ENCODE measurements at places on chromosomes 1 and 21. TPM values are rescaled to one million over a fixed set of nuclear protein-coding genes. Genes with fewer than 3 reads are reported as not detected.
A peak's percentile ranks its signal among the peaks of the same experiment; 100 is the strongest.

The CTSE gene
- polyA plus RNA-seq: not detected

GRCh38 chr1:7962014-7962335, 464 bp downstream of the PARK7 start:
- no peak for DNase-seq
- H3K36me3 ChIP-seq: peaks cover 23% of the 10 kb centered on the region
- H3K4me1 ChIP-seq: no peaks in the 10 kb centered on the region
- peak overlapping the region; percentile 82 for H3K27ac ChIP-seq
- peak overlapping the region; percentile 79 for H3K4me3 ChIP-seq
- no peaks in the 10 kb centered on the region for H3K27me3 ChIP-seq

DNA sequence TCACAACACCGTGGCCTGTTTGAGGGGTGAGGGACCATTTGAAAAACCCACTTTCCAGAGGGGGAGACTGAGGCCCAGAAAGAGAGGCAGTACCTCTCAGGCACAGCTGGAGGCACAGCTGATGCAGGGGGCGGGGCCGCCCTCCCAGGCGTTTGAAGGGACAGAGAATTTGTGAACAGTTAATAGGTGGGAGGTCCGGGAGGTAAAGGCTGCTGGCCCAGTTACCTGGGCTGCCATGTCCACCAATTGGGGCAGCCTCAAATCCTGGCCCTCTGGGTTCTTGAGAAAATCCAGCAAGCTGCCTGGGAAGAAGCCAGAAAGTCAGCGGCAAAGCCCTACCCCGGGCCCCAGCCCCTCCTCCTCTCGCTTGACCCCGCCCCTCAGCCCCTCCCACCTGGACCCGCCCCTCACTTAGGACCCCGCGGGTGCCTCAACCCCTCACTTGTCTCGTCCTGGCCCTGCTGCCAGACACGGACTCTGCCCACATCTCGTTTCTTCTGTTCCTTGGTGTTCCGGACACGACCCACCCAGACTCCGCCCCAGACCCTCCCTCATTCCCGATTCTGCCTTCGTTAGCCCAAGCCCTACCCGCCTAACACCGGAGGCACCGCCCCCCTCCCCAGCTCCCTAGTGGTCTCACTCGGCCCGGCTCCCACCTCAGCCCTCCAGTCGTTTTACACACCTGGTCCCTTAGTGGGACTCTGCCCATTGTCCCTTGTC, 10.8 kb upstream of the AHDC1 start:
- no peak for DNase-seq
- no peak overlapping the region for H3K4me3 ChIP-seq
- H3K4me1 ChIP-seq: no peaks in the 10 kb centered on the region
- peaks cover 42% of the 10 kb centered on the region for H3K27me3 ChIP-seq

- H3K4me3 ChIP-seq: no peak overlapping the region
- DNase-seq: no peak
- no peaks in the 10 kb centered on the region for H3K27me3 ChIP-seq
- H3K36me3 ChIP-seq: no peaks in the 10 kb centered on the region
Measured at GRCh38 chr1:158329300-158329699, 2.0 kb downstream of the CD1B start.

DNA sequence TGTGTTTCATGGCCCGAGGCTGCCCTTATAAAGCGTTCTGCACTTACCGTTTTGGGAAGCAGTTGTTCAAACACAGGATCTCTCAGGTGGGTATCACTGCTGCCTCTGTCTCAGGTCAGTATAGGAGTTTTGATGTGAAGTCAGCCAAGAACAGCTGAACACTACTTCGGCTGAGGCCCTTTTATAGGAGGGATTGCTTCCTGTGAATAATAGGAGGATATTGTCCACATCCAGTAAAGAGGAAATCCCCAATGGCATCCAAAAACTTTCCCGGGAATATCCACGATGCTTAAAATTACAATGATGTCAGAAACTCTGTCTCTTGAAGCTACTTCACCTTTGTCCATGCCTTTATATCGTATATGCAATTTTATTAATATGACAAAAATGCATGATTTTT, at the start of gene SELE:
Gene SELE (minus strand): TSS at position 156 of the 400 bp plus-strand sequence. CDS start 467 bp downstream, outside the sequence.
- no peaks in the 10 kb centered on the region for H3K36me3 ChIP-seq
- peaks cover 2% of the 10 kb centered on the region for H3K27me3 ChIP-seq
- H3K27ac ChIP-seq: no peak within 1 kb of the TSS
- no peak within 1 kb of the TSS for H3K4me3 ChIP-seq
- H3K4me1 ChIP-seq: no peaks in the 10 kb centered on the region

- H3K27ac ChIP-seq: no peak overlapping the region
- H3K27me3 ChIP-seq: peaks cover 3% of the 10 kb centered on the region
- no peak for DNase-seq
Measured at GRCh38 chr1:204751480-204751879, 65.9 kb upstream of the LRRN2 start.

DNA sequence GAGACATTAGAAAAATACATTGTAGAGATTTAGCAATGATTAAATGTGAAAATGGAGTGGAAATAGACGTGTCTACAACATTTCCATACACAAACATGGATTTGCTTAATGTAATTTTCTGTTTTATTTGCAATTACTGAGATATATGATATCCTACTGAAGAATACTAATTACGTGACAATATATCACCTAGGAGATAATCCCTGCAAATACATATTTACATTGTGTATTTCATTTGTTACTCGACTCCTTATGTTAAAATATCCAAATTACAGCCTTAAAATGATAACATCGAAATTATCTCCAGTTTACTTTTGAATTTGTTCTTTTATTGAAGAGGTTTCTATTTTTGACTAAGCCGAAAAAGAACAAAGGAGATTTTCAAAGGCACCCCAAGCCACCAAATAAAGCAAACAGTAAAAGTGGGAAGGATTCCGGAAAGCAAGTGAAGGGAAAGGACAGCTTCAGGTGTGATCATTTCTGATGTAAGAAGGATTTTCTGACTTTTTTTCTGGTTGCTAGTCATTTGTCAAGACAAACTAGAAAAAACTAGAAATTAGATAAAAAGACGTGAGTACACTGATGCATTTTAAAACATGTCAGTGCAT, 7.9 kb downstream of the LHX4 start:
- no peaks in the 10 kb centered on the region for H3K4me1 ChIP-seq
- H3K27ac ChIP-seq: no peak overlapping the region
- no peak for DNase-seq
- no peak overlapping the region for H3K4me3 ChIP-seq

DNA sequence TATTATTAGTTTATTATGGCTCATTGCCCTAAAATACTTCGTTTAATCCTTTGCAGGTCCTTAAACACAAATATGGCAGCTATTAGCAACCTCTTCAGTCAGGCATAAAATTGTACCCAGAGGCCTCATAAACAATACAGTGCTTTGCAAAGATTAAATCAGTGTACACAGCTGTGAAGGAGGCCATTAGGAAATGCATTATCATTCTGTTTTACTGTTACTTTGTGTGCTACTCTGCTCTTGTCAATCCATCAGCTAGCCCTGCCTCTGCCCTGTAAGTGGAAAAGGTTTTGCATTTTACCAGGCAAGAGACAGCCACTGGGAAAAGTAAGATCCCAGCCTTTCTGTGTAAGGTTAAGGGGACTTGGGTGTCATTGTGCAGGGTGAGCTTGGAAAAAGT, 415.7 kb upstream of the DAB1 start:
- H3K36me3 ChIP-seq: no peaks in the 10 kb centered on the region
- H3K27ac ChIP-seq: no peak overlapping the region
- DNase-seq: no peak
- no peaks in the 10 kb centered on the region for H3K27me3 ChIP-seq
- no peaks in the 10 kb centered on the region for H3K4me1 ChIP-seq
- no peak overlapping the region for H3K4me3 ChIP-seq

DNA sequence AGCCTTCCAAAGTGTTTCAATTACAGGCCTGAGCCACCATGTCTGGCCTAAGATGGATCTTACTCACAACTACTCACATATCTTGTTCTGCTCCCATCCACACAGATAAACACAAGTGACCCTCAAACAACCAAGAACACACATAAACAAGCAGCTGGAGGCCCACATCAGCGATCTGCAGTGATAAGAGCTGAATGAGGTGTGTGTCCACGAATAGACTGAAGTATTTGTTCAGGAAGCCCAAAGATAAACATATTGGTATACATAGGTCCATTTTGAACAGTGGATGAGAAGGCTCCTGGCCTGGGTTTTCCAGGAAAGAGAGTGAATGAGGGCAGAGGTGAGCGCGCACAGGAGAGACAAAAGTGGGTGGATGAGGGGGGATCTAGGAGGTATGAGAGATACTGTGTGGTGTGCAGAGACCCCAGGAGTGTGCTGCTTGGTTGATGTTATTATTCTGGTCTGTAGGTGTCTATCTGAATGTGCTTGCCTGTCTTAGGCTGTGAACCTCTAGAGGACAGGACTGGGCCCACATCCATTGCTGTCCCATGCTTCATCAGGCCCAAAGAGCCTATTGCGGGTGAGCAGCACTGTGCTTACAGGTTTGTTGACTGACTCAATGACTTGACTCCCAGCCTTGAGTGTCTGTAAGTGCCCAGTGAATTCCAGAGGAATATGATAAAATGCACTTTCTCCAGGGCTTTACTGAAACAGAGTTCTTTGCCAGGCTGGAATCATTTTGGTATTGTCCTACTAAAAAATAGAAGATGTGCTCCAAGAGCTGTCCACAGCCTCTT, 79.9 kb upstream of the ATP1A1 start:
- H3K4me3 ChIP-seq: no peak overlapping the region
- no peaks in the 10 kb centered on the region for H3K27me3 ChIP-seq
- DNase-seq: no peak
- no peaks in the 10 kb centered on the region for H3K36me3 ChIP-seq
